ENCODE measurements at places on chromosomes 6 and 20.

GRCh38 chr6:169813969-169814368 is 62.5 kb downstream of the ERMARD start:
- DNase-seq = no peak

GRCh38 chr20:4635781-4636180 is 85.9 kb upstream of the PRND start:
- no peak for DNase-seq

GRCh38 chr6:43427406-43428111 is at the start of gene ABCC10:
TSS of gene ABCC10 (plus strand) at chr6:43427541. CDS start at chr6:43427979, 438 bp downstream.
- DNase-seq = peak; percentile 96

- DNase-seq = peak; percentile 84
These were observed 2.0 kb upstream of the DCDC2 start for GRCh38 chr6:24359640-24360454.

DNA sequence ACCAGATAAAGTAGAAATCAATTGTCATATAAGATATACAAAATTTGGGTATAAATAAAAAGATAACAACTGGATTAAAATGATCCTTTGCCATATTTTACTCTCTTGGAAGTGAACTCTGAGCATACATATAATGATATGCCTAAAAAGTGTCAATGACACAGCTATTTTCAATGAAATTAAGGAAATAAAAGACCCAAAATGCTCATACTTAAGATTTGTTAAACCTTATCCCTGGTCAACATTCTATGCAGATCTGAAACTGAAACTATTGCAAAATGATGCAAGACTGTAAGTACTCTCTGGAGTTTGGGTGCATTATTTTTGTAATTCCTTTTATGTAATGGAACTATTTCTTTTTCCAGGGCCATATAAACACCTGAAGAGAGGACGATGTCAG is 119.0 kb upstream of the SGK1 start:
- DNase-seq = no peak

DNA sequence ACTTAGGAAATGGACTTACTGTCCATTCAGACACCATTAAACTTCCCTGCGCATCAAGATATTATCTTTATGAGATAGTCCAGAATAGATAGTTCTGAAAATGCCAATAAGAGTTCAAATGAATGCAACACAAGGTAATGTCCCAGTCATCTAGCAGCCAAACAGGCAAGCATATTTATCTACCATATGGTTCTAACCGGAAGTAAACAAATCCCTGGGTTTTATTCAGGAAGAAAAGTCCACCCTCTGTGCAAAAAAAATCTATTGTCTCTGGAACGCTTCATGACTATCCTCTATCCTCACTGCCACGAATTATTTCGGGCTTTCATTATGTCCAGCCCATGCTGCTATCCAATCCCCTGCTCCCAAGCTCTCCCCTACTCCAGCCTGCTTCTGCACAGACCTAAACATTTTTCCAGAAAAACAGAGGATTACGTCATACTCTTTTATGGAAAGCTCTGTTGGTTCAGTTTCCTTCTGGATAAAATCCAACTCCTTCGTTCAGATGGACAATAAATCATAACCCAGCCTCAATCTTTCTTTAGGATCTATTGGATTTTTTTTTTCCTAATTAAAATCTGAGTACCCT is 11.4 kb downstream of the PPIL6 start:
- DNase-seq = no peak

GRCh38 chr6:19167251-19167650 is 669.9 kb upstream of the ID4 start:
- DNase-seq = no peak

GRCh38 chr6:153160221-153160620 is 29.1 kb upstream of the RGS17 start:
- DNase-seq = no peak

- DNase-seq = no peak
These were observed 44.6 kb downstream of the CDH4 start for GRCh38 chr20:61296629-61297019.

GRCh38 chr20:49851231-49851705 is 38.6 kb downstream of the SLC9A8 start:
- no peak for DNase-seq

DNA sequence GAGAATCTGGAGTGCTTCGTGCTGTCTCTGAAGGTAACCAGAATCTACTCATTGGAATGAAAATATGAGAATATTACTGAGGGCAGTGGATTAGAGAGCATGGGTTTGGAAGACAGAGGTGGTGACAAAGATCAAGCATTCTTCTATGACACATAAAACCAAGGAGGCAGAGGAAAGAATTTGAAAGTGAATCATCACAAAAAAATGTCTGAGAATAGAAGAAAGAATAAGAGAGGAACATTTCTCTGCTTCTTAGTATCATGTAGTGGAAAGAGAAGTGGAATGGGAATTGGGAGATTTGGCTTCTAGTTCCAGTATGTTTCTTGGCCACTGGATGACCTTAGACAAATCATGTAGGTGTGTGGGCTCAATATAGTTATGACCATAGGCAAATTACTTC is 474.0 kb downstream of the TFAP2B start:
- no peak for DNase-seq

DNA sequence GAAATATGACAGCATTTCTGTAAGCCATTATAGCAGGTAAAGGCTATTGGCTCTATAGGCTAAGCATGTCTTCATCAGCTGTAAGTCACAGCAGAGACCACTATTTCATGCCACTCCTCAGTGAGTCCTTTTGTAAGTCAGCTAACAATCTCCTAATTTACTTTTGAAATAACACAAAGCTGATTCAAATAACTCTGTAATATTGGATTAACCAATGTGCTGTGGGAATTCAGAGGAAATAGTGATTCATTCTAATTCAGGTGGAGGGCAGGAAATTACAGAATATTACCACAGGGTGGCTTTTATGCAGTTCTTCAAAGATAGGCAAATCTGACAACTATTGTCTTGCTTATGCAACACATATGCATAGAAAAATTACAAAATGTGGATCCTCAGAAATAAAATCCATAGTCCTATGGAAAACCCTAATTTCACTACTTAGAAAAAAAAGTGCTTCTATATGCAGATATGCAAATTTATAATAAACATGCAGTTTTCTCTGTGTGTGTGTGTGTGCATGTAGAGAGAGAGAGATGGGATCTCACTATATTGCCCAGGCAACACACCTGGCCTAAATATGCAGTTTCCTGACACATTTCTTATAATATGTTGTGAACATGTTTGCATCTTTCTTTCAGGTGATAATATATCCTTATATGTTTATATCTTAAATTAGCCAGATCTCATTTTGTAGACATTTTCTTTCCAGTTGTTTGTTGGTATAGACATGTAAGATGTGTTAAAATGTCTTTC is 4.8 kb upstream of the SMIM28 start:
- DNase-seq = no peak

DNA sequence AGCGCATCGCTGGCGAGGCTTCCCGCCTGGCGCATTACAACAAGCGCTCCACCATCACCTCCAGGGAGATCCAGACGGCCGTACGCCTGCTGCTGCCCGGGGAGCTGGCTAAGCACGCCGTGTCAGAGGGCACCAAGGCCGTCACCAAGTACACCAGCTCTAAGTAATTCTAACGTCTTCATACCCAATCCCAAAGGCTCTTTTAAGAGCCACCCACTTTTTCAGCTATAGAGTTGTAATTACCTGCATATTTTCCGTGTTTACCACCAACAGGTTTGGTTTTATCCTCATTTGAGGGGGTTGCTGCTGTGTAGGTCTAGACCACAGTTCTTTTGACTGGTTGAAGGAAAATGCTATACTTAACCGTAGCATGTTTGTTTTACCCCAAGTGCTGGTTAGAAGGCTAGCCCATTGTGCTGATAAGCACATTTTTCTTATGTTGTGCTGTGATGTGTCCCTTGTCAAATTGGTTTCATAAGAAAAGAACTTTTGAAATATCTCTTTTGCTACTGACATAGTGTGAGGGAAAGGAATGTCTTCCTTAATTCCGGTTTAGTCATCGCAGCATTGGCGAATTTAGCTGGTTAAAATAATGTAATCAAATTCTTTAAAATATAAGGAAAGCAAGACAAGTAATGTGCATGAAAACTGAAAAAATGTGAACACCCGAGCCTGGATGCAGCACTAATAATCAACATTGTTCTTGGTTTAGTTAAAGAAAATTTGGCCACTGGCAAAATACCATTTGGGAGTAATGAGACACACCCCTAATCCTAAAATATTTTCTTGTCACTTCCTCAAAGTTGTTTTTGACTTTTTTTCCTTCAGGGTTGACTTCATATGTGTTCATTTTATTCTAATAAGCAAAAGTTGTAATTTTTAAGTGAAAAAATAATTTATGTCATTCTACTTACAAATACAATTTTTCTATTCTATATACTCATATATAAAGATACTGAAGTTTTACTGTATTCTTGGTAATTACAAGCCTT is 112.8 kb downstream of the HFE start:
- peak; percentile 46 for DNase-seq

DNA sequence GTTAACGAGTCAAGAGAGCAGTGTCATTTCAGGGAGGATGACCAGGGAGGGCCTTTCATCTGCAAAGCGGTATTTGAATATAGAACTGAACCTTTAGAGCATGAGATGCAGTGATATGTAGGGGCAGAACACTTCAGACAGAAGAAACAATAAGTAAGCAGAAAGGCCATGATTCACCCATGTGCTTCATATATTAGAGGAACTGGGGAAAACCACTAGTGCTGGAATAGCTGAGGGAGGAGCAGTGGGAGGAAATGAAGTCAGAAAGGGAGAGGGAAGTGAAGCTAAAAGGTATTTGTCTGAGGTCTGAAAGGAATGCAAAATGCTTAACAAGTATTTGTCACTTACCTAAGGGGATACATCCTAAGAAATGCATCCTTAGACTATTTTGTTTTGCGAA is 391.2 kb downstream of the ADGRB3 start:
- no peak for DNase-seq

- no peak for DNase-seq
These were observed 28.4 kb downstream of the GPLD1 start for GRCh38 chr6:24460966-24461365.

DNA sequence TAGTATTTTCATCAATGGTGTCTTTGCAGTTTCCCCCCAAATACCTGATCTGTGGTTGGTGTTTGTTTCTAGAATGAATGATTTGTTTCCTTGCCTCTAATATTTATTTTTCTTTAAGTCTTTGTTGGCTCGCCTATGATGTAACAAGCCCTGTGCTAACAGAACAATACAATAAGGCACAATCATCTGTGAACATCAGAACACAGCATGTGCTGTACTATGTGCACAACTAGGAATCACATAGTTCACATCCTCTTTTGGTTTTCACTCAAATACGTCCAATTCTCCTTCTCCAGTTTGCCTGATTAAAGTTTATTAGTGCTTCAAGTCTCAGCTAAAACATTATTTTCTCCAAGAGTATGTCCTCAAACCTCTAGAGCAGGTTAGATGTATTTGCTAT is 613.1 kb downstream of the EPHA7 start:
- no peak for DNase-seq

GRCh38 chr6:96520171-96521115 is 1.2 kb upstream of the UFL1 start:
- no peak for DNase-seq

DNA sequence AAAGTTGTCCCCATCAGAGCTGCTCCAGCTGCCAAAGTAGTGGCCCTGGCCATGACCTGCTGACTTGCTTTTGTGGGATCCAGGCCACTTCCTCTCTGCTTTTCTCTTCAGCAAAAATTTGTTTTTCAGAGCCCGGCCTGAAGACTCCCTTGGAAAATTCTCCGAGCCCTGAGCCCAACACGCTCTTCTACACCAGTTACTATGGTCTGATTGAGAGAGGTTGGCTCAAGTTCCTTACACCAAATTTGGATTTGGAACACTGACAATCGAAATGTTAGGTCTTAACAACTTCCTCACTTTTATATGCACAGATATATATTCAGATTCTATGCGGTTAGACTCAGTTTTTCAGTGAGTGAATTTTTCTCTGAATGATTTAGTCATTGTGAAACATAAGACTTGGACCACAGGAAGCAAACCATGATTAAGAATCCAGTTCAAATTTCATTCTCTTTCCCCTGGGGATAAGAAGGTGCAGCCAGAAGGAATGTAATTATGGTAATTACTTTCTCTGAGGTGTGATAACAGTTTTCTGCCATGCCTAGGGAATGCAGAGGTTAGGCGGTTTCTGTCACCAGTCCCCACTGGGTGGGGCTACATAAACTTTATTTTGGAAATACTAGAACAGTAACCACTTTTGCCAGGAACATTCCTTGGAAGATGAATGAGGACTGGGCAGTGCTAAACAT is 365.2 kb downstream of the SYNE1 start:
- no peak for DNase-seq

Measured in DMS79 treated with DMSO at 0.1 percent for 48 hours (cell line).